ENCODE measurements at places on chromosomes 2 and 18.

DNA sequence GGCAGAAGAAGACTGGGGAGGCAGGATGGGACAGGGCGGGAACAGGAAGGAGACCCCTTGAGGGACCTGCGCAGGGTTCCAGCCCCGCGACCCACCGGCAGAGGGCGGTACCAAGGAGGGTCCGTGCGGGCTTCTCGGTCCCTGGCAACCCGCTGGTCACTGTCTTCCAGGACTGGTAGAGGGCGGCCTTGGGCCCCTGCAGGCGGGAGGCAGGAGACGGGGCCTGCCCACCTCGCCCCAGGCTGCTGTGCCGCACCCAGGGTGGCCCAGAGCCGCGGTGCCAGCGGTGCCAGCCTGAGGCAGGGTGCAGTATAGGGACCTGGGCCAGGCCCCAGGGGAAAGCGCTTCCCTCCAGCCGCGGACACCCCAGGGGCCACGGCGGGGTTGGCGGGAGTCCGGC lies 34.5 kb downstream of the NEURL3 start:
- peak; percentile 97 for DNase-seq

DNA sequence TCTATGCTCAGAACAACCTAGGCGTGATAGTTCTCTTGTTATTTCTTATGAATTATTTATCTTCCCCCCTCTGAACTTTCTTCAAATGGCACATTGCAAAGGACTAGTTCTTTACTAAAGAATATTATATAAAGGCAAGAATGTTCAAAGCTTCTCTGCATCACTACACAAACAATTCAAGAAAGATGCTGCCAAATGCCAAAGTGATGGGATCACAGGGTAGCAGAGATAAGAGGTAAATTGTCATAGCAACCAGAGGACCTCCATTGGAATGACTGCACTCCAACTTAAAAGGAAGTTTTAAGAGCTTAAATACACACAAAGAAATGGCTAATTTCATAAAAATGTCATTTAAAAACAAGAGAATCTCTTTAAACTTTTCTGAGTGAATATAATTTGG lies 72.8 kb downstream of the AQP4 start:
- DNase-seq = no peak

GRCh38 chr2:70126413-70126812 lies 39.1 kb downstream of the PCBP1 start:
- no peak for DNase-seq

DNA sequence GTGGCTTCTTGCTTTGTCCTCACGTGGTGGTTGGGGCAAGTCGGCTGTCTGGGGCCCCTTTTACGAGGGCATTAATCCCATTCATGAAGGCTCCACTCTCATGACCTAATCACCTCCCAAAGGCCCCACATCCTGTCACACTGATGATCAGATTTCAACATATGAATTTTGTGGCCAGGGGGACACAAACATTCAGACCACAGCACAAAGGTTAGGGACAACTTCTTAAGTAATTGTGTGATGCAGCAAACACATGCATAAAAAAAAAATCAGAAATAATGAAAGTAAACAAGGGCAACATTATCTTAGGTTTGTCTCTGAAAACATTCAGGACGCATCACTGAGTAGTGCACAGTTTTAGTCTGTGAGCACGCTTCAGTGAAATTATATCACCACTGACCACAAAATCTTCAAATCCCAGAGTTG lies 54.2 kb upstream of the FRZB start:
- DNase-seq = no peak

GRCh38 chr18:56807901-56808300 lies 156.7 kb downstream of the WDR7 start:
- DNase-seq = no peak

- DNase-seq = no peak
Observed at GRCh38 chr2:74488643-74489481, 6.0 kb downstream of the TTC31 start.

DNA sequence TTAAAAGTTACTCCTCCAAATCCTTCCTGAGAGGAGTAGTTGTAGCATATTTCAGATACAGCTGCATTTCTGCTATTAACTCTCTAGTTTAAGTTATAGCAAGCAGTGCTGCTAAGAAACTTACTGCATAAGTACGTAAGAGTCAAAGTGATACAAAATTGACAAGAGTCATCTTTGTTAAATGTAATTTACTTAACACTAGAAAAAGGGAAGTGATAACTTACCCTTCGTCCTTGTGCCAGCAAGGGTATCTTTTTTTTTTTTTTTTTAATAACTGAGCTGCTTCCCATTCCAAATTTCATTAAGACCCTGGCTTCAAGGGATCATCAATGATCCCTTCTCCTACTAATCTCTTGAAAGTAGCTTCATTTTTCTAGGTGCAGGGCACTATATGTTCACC lies 493.0 kb downstream of the PLCL1 start:
- DNase-seq = no peak

DNA sequence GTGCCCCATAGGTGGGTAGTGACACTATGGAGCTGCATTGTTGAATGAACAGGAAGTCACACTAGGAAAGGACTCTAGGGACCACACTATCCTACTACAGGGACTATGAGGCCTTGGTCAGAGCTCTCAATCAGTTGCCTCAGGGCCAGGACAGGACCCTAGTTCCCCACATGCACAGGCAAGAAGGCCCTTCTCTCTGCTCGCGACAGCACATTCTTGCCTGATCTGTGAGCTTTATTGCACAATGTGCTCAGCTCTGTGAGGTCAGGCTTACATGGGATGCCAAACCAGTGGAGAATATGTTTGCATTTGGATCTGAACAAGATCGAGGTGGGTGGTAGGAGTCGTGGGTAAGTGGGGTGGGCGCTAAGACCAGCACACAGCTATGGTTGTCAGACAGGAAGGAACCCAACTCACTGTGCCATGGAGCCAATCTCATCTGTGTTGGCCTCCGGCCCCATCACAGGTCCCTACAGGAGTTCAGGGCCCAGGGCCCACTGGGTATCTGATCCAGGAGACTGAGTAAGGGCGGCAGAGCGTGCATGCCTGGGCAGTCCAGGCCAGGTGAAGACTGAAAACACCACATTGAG lies 8.0 kb downstream of the PCARE start:
- no peak for DNase-seq

DNA sequence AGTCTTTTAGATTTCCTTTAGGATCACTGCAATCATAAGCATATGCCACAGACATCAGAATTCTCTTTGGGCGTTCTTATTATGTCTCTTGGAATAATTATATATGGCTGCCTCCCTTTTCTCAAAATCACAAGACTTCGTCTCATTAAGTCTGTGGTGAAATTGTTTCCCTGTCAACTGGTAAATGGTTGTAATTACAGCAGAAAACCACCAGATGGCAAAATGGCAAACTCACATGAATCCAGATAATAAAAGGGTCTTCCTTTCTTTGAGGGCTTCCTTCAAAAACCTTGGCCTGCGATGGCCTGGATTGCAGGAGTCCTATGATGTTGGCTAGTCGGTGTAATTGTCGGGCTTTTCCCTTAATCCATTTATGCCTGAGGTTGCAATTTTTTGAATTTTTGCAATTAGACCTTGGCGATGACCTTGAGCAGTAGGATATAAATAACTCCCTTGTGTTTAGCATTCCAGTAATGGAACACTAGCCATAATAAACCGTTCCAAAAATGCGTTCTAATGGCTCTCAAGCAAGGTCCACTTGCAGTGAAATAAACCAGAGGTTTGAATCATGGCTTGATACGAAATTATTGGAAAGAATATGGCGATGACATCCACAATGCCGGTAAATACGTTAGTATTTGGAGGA lies 656.4 kb downstream of the MBD2 start:
- DNase-seq = peak; percentile 55

DNA sequence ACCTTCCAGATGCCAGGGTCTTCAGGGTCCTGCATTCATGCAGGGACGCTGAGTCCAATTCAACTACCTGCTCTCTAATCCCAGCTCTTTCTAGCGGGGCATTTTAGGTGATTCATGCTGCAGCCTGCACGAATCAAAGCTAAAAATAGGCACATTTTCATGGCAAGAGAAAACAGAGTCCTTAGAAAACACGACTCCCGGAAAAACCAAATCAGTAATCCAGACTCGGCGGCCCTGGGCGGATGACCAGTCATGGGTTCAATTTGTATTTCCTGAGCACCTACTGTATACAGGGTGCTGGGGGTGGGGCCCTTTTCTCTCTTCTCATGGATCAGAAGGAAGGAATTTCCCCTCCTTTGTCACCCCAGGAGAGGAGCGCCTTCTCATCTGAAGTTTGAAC lies 64.4 kb downstream of the LONRF2 start:
- DNase-seq = no peak

DNA sequence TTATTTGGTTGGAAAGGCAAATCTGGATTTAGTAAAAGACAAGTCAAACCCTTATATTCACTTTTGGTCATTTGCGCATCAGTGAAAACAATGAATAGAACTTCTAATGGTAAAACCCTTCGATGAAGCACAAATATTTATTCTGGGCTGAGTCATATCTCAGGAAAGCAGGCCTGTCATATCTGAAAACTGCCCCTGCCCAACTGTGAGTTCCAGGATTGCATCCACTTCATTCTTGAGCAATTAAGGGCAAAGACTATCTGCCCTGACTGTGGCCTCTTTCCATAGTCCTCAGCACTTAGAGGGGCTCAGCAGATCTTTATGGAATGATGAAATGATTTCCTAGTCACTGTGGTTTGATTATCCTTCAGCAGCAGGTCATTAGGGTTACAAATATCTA lies 795.2 kb upstream of the ID2 start:
- peak; percentile 4 for DNase-seq

GRCh38 chr2:75199428-75200011 lies at the start of gene TACR1:
Gene TACR1 (minus strand): TSS chr2:75199520. CDS start chr2:75198934, 586 bp downstream.
- peak; percentile 81 for DNase-seq

GRCh38 chr2:46939626-46940359 lies 24.2 kb upstream of the MCFD2 start:
- no peak for DNase-seq

DNA sequence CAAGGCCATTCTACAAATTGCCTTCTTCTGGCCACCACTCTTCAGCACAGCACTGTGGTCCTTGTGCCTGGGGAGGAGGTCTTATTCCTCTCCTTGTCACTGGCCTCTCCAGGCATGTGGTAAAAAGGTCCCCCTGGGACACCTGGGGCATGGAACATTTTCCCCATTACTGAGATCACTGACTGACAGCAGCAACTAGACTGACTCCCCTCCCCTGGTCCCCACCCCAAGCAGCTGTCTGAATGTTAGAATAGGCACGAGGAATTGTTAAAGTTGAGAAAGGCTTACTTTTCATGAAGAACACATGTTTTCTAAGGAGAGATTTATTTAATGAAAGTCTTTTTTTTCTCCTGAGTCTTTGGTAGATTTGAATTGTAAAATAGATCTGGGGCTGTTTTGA lies 39.5 kb upstream of the RTN4 start:
- no peak for DNase-seq

DNA sequence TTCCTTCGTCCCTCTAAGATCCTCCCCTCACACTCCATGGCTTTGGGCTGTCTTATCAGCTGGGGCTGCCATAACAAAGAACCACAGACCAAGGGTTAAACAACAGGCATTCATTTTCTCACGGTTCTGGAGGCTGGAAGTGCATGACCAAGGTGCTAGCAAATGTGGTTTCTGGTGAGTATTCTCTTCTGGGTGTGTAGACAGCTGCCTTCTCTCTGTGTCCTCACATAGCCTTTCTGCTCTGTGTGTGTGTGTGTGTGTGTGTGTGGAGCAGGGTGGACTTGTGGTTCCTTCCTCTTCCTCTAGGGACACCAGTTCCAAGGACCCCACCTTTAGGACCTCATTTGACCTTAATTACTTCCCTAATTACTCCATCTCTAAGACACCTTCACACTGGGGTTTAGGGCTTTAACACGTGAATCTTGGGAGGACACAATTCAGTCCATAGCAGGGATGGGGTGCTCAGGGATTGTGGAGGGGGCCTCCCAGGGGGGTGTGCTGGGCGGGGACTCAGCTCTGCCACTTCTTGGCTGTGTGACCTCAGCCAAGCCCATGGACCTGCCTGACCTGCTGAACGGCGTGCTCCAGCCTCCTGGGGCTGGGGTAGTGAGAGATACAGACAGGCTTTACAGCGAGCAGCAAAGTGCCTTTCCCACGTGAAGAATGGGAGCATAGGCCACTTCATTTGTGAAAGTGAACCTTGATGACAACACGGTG lies 38.0 kb downstream of the ACKR3 start:
- peak; percentile 69 for DNase-seq

DNA sequence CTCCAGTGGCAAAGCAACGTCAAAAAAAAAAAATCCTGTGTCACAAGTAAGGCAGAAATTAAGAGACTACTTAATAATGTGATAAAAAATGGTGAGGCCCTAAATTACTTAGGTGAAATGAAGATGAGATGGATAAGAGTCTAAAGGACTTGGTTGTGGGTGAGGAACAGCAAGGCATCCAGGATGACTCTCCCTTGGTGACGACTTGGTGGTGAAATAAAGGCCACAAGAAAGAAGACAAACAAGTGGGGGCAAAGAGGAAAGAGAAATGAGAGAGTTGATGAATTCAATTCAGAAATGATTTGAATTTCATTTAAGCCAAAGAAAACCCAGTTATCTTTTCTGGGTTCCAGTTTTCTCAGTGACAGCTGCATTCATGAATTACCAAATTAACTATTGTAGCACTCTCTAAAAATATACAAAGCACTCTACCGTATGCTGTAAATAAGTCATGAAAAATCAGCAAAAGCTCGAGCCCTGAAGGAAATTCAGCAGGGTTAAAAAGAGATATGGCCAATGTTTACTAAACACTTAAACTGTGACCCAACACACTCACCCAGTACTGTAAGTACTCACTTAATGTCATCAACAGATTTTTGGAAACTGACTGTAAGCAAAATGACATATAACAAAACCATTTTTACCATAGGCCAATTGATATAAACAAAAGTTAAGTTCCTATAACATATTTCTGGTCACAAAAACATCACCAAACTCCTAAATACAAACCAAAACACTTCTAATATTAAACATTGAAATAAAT lies 1.4 kb downstream of the METTL8 start:
- DNase-seq = no peak

- DNase-seq = no peak
Observed at GRCh38 chr2:177520324-177520723, 127.8 kb downstream of the AGPS start.

- DNase-seq = peak; percentile 87
Observed at GRCh38 chr2:181680055-181680936, at the start of gene NEUROD1. Gene NEUROD1 (minus strand): TSS chr2:181680517. CDS start chr2:181678860, 1,657 bp downstream.

- DNase-seq = no peak
Observed at GRCh38 chr2:142724713-142725349, 152.6 kb upstream of the KYNU start.

DNA sequence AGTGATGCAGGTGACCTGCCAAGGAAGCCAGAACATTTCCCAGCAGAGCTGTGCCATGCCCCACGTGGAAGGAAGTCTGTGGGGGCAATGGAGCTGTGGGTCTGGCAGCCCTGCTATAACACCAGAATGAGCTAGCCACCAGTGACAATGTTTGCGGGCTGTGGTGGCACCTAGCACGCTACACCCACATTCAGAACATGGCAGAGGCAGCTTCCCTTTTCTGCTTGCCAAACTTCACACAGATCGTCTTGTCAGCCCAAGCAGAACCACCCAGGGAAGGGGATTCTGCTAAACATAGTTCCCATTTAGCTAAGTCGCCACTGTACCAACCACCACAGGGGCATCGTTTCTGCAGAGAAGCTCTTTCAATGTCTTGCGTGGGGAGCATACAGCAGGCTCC lies 27.0 kb upstream of the CCDC93 start:
- no peak for DNase-seq
